ENCODE measurements at places on chromosomes 7 and 10.

GRCh38 chr7:142892951-142893350 lies 7.4 kb upstream of the TRPV6 start:
- DNase-seq = no peak

DNA sequence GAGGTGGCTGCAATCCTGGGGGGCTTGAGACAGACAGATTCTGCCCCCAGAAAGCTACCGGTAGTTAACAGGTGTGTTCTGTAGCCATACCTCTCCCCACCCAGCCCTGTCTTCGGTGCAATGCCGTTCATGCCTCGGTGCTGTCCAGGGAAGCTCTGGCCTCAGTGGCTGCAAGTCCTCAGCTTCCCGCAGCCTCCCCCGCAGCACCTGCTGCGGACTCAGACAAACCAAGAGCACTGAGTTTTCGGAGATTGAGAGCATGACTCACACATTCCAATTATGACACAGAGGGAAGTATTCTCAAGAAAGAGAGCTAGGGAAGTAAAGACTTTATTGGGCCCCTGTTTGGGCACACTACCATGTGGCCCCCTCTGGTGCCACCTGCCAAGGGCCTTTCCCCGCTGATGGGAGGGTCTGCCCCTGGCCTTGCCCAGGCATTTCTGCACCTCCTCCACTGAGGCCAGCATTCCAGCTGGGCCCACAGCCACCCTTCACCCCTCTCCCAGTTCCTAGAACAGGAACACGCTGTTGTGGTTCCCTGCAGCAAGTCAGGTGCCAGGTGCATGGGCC lies 30.2 kb upstream of the EZH2 start:
- DNase-seq = no peak

- no peak for DNase-seq
Observed at GRCh38 chr10:86601956-86602602, 52.3 kb upstream of the OPN4 start.

- DNase-seq = no peak
Observed at GRCh38 chr7:104123786-104124185, 84.0 kb downstream of the ORC5 start.

GRCh38 chr7:8937204-8937603 lies 503.8 kb downstream of the NXPH1 start:
- no peak for DNase-seq

GRCh38 chr10:117619223-117619622 lies 76.7 kb downstream of the EMX2 start:
- DNase-seq = no peak

DNA sequence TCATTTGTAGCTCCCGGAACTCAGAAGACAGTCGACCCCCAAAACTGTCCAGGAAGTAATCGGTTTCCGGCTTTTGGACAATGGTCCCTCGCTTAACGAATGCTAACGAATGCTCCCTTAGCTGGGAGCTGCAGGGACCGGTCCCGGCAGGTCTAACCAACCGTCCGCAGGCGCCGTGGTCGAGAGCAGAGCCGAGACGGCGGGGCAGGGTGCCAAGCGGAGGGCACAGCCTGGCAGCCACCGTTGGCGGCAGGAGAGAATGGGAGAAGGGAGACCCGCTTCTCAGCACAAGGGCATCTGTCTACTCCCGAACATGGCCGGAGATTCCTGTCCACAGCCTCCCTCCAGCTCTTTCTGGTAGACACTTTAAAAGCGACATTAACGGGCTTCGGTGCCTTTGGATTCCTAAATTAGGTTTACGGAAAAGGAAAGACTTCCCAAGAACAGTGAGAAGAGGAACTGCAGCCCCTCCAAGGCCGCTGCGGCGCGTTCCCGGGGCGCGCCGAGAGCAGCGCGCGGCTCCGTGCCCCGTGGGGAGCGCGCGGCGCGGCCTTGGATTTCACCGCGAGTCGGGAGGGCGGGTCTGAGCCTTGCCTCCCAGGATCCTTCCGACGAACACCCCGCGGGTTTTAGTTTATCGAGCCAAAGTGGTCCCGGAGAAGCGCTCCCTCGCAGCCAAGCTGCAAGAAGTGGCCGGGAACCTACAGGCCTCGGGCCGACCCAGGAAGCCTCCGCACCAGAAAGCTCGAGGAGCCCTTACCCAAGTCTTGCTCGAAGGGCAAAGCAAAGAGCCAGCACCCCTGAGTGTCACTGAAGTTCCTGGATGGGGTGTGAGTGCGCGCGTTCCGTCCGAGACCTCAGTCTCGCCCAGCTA lies 3.6 kb upstream of the TBX20 start:
- DNase-seq = no peak

- DNase-seq = peak; percentile 35
Observed at GRCh38 chr7:47186316-47186715, 395.6 kb downstream of the TNS3 start.

DNA sequence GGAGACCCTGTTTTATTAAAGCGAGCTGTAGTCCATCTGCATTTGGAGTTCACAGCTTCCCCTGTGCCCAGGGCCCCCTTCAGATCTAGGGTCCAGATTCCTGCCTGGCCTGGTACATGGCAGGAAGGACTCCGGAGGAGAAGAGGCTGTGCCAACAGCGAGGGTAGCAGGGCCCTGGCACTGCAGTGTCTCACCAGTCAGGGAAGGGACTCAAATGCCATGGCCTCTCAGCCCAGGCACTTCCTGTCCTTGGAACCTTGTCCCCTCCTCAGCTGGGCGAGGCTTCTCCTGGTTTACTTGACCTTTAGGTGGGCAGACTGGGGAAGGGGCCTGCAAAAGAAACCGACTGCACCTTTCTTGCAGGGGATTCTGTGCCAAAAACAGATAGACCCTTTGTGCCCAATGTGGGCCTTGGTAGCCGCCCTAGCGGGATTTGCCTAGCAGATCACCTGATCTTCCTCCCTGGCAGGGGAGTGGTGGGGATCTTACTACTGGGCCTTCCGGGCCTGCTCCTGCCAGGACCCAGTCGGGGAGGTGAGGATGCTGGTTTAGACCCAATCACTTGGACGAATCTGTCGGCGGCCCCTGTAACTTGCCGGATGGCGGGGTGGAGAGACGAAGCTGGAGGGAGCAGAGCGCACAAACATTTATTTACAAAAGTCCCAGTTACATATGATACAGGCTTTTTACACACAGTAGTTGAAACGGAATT lies 161.9 kb downstream of the RNF216 start:
- no peak for DNase-seq

DNA sequence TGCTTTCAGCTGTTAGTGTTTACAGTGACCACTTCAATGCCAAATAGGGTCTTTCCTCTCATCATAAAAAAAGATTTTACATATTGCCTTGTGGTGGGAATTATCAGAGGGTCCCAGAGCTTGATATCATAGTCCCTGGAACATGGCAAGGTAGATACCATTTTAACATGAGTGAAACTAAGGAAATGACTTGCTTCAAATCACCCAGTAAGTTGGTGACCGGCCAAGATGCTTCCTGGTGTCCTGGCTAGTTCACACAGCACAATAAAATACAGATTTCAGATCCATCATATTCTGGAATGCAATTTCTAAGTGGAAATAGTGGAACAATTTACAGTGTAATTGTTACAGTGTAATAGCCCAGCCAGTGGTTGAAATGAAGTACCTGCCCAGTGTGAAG lies 36.6 kb downstream of the CNNM1 start:
- no peak for DNase-seq

DNA sequence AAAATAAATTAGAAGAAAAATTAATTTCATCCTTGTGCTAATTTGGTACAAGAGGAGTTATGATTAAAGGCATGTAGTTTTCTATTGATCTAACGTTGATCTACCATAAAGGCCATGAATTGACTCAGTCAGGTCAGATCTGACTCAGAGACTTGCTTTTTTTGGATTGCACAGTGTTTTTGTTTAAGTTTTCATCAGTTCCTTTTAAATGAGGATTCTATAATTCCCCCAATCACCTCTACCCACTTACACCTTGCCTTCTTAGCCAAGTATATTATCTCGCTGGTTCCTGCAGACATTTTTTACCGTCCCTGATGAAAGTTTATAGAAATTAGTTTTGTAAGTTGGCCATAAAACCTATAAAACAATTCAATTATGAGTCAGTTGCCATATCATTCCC lies 132.4 kb upstream of the PALS2 start:
- no peak for DNase-seq

Data from midbrain (tissue), 1 donor.